ENCODE measurements at places on chromosomes 7 and 10.

- DNase-seq: no peak
Observed at GRCh38 chr7:45203936-45204445, 46.4 kb downstream of the RAMP3 start.

DNA sequence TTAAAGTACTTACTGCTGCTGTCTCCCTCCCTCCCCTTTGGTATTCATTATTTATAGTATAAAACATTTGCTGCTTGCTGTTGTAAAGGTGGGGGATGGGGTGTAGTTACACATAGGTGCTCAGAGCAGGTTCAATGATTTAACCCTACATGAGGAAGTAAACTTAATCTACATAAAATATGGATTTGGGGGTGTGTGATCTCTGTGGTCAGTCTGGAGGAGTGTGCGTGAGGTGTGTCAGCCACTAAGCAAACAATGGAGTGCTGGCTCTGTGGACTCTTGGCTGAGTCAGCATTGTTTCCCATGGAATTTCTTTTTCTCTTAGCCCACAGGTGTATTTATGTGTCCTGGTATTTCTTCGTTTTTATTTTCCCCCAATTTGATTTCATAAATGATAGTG is 133.9 kb downstream of the AUTS2 start:
- no peak for DNase-seq

DNA sequence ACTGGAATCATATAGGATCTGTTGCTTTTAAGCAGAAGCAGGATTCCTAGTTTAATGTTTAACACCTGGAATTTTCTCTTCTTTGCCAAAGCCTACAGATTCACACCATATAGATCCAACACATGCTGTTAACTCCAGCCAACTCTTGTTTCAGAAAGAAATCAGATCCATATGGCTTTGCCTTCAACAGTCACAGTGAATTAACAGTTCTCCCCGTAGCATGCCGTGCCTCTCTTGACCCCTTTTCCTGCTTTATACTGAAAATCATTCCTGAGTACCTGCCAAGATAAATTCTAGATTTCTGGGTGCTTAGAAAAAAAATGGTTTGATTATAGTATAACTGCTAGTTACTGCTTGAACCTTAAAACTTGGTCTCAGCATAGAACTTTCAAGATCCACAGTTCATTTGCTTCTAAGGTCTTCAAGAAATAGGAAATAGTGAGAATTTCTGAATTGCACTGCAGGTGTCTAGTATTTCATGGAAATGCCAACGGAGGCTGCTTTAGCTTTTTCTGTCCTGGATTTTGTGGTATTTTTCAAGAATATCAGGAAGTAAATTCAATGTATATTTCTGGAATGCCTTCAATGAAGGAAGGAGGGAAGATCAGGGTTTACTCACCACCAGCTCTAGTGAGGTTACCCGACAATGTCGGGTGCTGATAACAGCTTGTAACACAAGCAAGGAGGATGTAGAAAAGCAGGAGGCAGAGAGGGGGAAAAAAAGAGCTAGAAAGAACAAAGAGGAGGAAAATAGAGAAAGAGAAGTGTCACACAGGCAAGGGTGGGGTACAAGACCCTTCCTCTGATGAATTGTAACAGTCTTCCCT is 6.6 kb downstream of the AASS start:
- DNase-seq: no peak

DNA sequence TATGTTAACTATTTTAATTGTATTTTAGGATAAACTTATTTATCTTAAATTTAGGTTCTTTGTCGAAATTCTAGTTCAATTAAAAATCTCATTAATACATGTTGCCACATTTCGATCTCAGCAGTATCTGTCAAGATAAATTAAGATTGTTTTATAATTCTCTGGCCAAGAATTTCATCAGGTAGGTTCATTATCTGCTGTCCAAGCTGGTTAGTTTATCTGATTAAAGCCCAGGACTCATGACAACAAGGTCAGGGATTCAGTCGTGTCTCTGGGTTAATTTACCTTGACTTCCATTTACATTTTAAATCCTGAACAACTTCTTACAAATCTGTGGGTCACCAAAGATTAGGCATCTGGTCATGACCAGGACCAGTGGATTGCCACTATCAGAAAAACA is 7.6 kb downstream of the STEAP4 start:
- DNase-seq: no peak

DNA sequence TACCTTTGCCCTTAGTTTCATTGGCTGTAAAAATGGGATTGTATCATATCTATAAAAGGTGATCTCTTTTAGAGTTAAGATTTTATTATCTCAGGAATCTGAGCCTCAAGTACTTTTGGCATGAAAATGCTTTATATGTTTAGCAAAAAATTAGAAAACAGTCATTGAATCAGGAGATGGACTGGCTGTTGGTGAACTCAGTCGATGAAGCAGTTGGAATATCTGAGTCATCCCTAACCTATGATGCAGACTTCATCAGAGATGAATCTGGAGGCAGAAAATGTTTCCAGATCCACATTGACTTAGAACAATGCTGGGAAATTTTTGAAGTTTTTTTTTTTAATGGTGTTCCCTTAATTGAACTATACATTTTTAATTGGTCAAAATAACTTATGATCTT is 228.5 kb downstream of the SLC25A13 start:
- DNase-seq: no peak

GRCh38 chr7:51732951-51733350 is 416.3 kb upstream of the COBL start:
- DNase-seq: no peak

GRCh38 chr10:132704008-132704814 is 81.7 kb downstream of the NKX6-2 start:
- no peak for DNase-seq

DNA sequence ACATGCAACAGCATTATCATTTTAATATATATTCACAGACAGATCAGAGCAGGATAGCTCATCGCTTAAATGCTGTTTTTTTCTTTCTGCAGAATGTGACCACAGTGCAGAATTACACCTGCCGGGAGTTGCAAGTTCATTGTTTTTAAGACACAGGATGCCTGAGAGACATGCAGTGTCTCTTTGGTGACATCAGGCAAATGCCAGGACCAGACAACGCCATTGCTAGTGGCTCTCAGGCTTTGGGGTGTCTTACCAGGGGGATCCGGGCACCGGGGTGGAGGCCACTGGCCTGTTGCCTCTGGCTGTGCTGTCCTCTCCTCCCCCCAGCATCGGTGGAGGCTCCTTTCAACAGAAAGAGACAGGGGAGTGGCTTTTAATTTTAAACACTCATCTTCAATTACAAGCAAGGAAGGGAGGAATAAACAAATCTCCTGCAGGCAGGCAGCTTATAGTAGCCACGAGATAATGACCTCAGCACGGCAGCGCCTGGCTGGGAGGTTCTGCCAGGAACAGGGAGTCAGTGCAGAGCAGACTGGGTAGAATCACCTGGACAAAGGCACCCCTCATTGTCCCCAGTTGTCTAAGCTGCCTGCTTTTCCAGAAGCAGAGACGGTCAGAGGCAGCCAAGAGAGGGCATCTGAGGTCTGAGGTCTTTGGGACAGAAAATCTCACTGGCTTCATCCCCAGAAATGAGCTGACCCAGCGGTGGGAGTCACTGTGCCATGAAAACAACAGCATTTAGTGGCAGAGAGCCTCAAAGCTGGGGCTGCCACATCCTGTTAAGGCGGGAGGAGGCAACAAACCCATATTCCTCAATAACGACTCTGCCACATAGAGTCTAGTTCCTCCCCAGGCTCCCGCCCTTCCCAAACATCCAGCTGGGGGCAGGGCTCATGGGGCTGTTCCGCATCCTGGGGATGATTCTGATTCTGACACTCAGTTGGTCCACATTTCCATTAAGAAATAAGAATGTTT is 148.4 kb downstream of the TCERG1L start:
- no peak for DNase-seq

GRCh38 chr7:11956991-11957390 is 125.0 kb upstream of the THSD7A start:
- DNase-seq: no peak

GRCh38 chr10:3126741-3127346 is 45.7 kb downstream of the PITRM1 start:
- no peak for DNase-seq

DNA sequence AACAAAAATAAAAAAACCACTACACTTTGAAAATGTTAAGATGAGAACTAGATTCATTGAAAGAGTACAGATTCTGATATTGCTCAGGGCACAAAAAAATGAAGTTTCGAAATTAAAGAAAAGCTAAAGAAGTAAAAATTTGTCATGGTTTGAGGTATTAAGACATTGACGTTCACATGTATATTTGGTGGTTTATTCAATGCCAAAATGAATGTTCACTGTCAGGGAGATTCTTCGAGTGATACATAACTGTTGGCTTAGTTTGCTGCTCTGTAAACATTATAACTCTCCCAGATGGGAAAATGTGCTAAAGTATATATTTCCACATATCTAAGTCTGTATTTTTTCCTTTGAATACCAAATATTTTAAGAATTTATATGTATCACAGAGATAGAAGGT is 345.0 kb downstream of the SEMA3D start:
- DNase-seq: no peak

GRCh38 chr10:59284118-59284975 is 78.0 kb downstream of the FAM13C start:
- no peak for DNase-seq

DNA sequence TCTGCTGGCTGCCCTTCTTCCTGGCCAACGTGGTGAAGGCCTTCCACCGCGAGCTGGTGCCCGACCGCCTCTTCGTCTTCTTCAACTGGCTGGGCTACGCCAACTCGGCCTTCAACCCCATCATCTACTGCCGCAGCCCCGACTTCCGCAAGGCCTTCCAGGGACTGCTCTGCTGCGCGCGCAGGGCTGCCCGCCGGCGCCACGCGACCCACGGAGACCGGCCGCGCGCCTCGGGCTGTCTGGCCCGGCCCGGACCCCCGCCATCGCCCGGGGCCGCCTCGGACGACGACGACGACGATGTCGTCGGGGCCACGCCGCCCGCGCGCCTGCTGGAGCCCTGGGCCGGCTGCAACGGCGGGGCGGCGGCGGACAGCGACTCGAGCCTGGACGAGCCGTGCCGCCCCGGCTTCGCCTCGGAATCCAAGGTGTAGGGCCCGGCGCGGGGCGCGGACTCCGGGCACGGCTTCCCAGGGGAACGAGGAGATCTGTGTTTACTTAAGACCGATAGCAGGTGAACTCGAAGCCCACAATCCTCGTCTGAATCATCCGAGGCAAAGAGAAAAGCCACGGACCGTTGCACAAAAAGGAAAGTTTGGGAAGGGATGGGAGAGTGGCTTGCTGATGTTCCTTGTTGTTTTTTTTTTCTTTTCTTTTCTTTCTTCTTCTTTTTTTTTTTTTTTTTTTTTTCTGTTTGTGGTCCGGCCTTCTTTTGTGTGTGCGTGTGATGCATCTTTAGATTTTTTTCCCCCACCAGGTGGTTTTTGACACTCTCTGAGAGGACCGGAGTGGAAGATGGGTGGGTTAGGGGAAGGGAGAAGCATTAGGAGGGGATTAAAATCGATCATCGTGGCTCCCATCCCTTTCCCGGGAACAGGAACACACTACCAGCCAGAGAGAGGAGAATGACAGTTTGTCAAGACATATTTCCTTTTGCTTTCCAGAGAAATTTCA is 1.7 kb downstream of the ADRB1 start:
- DNase-seq: no peak

GRCh38 chr10:96263176-96263575 is 8.2 kb downstream of the BLNK start:
- no peak for DNase-seq

DNA sequence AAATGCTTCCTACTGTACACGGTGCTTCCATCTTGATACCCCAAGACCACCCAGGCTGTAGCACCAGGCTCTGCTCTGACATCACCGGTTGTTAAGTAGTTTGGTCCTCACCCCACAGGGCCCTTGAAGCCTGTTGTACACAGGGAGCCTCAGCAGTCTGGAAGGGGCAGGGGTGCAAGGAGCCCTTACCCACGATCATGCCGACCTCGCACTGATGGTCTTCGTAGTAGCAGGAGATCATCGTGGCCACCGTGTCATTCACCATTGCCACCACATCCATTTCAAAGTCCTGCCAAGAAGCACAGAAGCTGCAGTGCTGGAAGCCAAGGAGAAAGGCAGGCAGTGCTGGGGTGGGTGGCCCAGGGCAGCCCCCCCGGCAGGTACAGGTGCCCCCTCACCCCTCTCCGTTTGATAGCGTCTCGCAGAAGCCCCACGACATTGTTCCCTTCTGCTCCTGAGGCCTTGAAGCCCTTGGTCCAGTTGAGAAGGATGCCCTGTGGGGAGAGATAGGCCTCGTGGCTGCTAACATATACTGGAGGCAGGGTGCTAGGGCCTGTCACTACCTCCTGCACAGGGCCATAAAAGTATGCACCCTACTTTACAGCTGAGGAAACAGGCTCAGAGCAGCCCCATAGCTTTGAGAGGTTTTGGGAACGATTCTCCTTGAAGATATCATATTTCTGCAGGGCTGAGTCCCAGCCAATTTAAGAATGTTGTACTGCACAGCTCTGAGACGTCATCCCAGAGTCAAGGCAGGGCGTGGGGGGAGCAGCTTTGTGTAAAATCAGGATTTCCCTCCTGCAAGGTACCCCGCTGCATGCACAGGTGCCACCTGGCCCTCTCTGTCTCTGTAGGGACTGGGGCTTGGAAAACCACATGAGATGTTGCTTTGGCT is 8.7 kb upstream of the MYL7 start:
- DNase-seq: no peak

GRCh38 chr7:66502230-66503035 is 126.2 kb upstream of the KCTD7 start:
- DNase-seq: no peak

DNA sequence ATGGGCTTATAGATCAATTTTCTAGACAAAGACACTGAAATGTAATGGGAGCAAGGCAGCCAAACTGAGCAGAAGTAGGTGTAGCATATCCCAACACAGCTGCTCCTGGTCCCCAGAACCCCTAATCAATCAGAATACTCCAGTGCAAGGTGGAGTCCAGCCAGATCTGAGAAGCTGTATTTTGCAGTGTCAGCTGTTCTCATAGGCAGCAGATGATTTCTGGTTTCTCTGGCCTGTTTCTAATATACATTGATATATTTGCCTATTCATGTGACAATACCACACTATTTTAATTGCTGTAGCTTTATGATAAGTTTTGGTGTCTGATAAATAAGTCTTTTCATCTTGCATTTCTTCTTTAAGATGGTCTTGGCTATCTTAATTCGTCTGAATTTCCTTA is 117.4 kb upstream of the STARD3NL start:
- DNase-seq: no peak

DNA sequence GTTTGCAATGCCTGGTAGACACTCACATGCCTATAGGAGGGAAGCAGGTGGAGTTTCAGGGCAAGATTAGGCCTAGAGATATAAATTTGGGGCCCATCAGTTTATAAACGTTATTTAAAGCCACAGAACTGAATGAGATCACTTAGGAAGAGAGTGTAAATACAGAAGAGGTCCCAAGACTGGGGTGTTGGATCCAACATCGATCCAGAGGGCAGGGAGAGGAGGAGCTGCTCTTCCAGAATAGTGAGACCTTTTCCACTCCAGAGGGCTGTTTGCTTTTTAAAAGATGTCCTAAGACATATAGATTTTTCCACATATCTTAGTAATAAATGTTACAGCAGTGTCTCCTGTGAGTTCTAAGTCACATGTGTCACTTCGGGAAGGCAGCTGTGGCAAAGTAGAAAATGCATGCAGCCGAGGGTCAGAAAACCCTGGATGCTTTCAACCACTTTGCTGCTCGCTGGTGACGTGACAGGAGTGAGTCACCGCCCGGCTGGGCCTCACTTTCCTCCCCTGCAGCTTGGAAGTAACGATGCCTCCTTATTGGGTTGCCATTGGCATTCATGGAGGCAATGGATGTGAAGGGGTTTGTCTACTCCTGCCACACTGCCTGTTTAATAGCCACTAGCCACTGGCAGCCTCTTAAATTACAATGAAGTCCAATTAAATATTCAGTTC is 95.4 kb downstream of the TRIL start:
- no peak for DNase-seq
